ENCODE measurements at places on chromosomes 6 and 20.

- no peak for DNase-seq
These were observed 48.9 kb upstream of the CCN6 start for GRCh38 chr6:112005013-112005371.

DNA sequence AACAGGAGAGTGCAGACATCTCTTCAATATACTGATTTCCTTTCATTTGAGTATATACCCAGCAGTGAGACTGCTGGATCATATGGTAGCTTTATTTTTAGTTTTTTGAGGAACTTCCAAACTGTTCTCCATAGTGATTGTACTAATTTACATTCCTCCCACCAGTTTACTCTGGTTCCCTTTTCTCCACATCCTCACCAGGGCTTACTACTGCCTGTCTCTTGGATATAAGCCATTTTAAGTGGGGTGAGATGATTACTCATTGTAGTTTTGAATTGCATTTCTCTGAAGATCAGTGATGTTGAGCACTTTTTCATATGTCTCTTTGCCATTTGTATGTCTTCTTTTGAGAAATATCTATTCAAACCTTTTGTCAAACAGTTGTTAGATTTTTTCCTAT lies 64.9 kb upstream of the HMGCLL1 start:
- DNase-seq, result no peak

GRCh38 chr6:28336284-28337120 lies 554 bp upstream of the ZSCAN31 start:
- DNase-seq, result peak; percentile 63

DNA sequence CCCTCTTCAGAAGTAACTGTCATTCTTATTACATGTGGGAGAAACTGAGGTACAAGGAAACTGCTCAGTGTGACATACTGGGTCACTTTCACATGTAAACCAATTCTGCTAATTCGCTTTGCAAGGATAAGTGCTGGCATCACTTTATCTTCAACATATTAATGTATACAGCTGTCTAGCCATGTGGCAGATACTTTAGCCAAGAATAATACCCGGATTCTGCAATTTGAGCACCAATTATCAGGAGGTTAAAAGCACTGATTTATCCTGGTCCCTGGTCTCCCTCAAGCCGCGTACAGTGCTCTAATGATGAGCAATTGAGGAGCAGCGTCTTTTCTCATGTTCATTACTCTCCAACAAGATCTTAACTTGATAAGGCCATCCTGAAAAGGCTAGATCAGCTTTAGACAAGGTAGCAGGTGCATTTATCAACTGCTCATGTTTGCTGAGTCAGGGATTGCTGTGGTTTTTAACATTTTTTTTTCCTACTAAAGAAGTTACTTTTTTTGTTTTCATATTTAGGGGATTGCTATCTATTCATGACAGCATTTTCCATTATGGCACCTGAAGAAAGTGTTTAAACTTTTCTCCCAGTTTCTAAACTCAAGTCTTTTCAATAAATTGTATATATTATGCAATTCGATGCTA lies 1066.3 kb upstream of the MAP3K7 start:
- no peak for DNase-seq

- DNase-seq, result no peak
These were observed 2.5 kb downstream of the SCRT2 start for GRCh38 chr20:672963-673602.

DNA sequence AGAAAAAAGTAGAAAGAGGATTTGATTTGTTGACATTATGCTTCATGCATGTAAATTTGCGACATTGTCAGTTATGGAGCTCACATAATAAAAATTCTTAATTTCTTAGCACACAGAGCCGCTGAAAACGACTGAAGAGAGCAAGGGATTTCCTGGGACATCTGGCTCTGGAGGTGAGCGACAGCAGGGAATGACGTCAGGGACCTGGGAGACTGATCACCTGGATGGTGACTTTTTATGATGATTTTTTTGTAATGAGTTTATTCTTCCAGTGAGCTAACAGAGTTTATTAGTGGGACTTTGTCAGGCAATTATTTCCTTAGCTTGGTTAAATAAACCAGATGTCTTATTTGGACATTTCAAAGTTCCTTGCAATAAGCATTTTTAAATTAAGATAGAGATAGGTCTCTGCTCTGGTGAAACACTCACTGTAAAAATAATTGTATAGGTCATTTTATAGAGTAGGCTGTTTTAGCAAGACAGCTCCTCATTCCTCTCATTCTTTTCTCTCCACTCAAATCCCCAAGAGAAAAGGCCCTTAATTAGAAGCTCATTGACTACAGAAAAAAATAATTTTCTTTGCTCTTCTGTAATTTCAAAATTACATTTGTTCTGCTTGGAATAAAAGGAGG lies 19.4 kb downstream of the TMEM200A start:
- DNase-seq, result no peak

DNA sequence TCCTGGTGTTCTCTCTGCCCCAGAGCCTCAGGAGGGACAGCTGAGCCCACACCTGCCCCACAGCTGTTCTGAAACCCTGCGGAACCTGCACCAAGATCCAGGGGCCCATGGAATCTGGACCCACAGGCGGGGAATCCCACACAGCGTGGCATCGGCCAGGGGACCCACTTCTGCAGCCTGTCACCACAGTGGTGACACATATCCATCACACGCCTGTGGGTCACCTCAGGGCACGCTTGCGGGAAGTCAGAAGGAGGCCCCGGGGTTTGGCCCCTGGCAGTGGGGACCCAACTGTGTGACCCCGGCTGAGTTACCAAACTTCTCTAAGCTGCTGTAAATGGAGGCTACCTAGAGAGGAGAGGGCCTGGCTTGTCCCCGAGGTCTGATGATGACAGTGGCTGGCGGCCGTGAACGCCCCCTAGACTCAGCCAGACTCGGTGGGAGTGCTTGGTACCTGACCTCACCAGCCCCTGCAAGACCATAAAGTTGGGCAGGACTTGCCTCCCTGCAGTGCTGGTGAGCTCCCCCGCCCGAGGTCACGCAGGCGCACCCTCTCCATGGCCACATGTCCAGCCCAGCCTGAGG lies 2.3 kb upstream of the HRH3 start:
- no peak for DNase-seq

DNA sequence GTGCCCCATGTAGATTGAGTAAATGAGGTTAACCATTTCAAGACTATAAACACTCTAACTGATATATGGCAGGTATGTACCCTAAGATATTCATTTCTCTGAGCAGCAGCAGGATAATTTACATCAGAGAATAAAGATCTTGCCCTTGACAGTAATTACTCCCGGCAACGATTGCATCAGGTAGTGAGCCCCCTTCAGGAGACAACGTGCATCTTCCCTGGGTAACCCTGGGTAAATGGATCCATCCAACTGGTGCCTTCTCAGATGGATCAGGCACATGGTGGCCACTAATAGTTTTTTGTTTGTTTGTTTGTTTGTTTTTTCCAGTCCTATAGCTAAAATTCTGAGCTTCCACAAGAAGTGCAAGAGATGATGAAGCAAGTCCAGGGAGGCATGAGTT lies 469.4 kb upstream of the SLC35B3 start:
- no peak for DNase-seq

- DNase-seq, result no peak
These were observed 2.4 kb downstream of the TDP2 start for GRCh38 chr6:24664046-24664987.

DNA sequence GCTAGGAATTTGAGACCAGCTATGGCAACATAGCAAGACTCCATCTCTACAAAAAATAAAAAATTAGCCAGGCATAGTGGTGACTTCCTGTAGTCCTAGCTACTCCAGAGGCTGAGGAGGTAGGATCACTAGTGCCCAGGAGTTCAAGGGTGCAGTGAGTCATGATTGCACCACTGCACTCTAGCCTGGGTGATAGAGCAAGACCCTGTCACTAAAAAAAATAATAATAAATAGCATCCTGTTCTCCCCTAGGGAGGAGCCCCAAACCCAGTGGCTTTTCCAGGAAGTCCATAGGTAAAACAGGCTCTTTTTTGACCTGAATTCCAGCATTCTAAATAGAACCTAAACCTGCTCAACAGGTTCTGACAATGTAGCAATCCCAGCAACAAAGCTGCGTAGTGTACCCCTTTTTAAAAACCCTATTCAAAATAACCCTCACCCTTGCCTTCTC lies 192.0 kb downstream of the ALDH8A1 start:
- no peak for DNase-seq

DNA sequence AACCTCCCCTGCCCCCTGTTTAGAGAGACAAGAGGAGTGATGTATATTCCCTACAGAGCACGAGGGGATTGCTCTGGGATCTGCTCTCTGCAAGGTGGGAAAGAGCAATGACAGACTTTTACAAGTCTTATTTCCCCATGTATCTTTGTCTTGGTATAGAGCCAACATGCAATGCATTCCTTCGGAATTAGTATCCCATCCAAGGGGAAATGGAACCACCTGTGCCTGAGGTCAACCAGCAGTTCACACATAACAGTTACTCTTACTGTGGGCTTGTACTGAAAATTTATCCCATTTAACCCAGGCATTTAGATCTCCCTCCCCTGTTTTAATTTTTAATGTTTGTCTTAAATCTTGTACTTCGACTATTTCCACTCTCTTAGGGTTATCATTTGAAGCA lies 250.4 kb downstream of the C6orf118 start:
- no peak for DNase-seq

DNA sequence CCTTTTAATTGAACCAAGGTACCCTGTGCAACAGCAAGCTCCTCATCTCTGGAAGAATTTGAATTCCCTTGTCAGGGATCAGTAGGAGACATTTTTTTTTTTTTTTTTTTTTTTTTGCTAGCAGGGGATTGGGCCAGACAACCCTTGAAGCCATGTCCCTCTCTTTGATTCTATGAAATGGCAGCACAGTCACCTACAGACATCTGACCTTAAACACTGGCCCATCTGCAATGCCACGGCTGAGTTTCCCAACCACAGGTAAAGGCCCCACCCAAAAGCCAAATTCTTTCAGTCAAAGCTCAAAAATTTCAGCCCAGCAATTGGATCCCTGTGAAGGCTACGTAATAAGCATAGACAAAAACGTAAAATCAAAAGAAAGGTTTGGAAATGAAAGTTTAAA lies 94.2 kb downstream of the FYN start:
- DNase-seq, result no peak

DNA sequence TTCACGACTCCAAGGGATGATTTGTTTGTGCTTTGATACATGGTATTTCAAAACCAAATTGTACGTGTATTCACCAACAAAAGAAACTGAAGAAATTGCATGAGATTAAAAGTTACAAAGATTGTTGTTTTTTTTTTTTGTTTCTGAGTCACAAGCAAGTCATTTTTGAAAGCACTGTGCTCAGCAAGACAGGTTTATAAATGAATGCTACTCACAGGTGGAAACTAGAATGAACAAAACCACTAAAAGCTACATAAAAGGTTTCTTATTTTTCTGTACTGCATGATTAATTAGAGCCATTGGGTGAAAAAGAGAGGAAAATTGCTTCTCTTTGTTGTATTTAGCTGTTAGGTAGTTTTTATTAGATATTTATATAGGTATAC lies 90.2 kb upstream of the RIPOR2 start:
- no peak for DNase-seq

- no peak for DNase-seq
These were observed 2.1 kb downstream of the COL12A1 start for GRCh38 chr6:75203721-75204120.

DNA sequence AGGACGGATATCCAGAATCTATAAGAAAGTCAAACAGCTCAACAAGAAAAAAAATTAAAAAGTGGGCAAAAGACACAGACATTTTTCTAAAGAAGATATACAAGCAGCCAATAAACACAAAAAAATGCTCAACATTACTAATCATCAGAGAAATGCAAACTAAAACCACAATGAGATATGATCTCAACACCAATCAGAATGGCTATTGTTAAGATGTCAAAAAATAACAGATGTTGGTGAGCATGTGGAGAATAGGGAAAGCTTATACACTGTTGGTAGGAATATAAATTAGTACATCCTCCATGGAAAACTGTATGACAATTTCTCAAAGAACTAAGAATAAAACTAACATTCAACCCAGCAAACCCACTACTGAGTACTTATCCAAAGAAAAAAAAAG lies 23.3 kb upstream of the OSTM1 start:
- no peak for DNase-seq

GRCh38 chr6:44065443-44066140 lies 61.7 kb downstream of the MRPL14 start:
- DNase-seq, result no peak

DNA sequence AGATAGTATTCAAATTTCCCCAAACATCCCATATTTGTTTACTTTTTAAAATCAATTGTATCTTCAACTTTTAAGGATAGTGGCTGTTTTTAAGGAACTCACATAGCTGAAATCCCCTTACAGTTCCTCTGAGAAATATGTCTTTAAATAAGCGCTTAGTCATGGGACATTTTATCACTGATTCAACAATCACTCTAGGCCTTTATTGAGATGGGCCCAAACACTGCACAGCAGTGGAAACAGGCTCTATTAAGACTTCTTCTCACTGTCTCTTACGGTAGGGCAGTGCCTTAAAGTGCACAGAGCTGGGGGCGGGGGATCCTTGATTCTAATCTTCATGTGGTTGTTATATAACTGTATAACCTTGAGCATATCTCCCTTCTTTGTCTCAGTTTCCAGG lies 59.8 kb upstream of the RREB1 start:
- DNase-seq, result no peak

DNA sequence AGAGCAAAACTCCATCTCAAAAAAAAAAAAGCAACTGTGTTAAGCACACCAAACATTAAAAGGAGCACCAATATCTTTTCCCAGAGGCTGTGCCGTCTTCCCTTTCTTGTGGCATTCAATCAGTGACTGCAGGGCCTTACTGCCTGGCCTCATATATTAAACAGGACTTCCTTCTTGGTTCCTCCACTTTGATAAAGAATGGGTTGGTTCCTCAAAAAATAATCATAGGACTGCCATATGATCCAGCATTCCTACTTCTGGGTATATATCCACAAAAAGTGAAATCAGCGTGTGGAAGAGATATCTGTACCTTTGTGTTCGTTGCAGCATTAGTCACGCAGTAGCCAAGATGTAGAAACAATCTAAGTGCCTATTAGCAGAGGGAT lies 40.3 kb upstream of the GFOD1 start:
- DNase-seq, result no peak

DNA sequence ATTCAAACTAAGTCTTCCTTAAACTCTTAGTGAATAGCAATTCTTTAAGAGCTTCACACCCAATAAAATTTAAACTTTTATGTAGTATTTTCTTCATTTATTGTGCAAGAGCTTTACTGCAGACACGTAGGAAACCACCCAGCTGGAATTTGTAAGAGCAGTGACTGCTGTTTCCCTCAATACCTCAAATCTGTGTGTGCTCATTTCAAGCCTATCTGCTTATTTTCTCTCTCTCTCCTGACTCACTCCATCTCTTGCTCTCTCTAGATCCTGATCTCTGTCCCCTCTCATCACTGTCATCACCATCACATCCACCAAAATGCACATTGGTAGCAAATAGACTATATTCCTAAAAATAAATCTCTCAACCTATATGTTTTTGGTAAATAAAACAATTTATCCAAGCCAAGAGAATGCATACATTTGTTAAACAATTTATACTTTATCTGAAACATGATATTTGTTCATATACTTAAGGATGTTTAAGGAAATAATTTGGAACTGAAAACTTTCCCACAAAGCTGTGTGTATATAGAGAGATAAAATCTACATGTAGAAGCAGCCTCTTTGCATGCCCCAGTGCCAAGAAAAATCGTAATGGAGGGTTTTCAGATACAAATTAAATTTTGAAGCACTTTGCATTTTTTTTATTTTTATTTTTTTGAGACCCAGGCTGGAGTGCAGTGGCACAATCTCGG lies 273.0 kb downstream of the TFAP2A start:
- no peak for DNase-seq

Data from activated effector memory CD4-positive, alpha-beta T cell treated with anti-CD3 and anti-CD28 coated beads, Interleukin-2, amount 50 U/mL, for 16 hours (primary cell).